ENCODE measurements at places on chromosomes 6 and 20.

DNA sequence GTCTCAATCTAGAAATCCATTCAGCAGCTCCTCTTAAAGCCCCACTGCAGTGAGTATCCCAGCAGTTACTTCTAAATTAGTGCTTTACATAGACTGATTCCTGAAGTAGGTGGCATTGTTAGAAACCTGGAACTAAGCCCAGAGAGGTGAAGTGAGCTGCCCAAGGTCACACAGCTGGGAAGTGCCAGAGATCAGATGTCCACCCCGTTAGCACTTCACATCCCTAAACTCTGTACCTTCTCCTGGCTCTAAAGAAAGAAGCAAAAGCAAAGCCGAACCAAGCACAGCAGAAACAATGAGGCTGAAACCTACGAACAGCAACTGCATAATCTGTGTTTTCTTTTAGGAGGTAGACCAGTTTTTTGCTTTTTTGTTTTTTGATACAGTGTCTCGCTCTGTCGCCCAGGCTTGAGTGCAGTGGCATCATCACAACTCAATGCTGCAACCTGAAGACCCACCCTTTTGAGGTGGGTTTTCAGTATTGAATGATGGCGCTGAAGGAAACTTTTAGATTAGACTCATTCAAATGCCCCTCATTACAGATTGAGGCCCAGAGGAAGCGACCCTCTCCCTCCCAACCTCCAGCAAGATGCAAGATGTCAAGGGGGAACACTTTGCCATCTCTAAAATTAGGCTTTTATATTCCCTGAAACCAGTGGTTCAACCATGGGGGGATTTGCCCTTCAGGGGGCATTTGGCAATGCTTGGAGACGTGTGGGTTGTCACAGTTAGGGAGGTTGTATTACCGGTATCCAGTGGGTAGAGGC lies 3.2 kb upstream of the ZMYND8 start:
- DNase-seq = no peak

DNA sequence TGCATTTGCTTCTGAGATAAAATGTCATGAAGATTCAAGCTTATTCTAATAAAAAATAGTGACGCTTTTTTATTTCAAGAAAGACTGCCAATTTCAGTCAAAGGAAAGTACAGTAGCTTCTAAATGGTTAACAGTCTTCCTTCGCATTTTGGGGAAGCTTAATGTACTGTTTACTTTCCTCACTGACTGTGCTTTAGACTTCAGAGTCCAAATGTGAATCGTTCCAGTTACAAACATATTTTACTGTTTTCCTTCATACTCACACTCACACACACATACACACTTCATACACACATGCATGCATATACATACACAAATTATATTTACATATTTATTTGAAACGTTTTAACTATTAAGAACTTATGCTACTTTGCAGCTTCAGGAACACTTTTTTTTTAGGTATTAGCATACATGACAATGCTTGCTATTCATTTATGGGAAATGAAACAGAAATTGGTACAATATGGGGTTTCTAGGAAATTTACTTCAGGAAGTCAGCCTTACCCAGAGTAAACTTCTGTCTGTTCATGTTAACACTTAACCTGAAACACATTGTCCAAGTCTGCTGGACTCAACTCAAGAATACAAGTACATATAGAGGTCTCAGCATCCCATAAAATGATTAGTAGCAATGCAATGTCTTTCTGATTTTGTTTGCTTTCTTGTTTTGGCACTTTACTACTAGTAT lies 145.4 kb downstream of the RPS12 start:
- no peak for DNase-seq

GRCh38 chr6:69265706-69266105 lies 531.1 kb downstream of the LMBRD1 start:
- no peak for DNase-seq

GRCh38 chr6:141394565-141395051 lies 738.1 kb upstream of the GJE1 start:
- no peak for DNase-seq

DNA sequence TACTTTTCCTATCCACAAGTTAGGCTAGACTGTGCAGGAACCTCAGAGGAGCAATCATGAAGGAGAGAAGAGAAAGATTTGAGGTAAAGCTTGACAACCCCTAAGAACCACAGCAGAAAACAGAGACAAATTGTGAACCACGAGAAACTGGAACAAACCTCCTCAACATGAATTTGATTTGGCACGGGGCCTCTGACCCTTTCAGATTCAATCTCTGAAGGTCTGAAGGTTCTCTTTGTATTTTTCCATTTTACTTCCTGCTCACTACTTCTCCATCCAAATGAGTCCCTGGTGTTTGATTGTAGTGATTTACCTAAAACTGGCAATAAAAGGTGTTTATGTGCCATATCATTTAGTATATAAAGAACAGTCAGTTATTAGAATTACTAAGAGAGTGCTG lies 126.1 kb upstream of the STXBP5 start:
- DNase-seq = no peak

DNA sequence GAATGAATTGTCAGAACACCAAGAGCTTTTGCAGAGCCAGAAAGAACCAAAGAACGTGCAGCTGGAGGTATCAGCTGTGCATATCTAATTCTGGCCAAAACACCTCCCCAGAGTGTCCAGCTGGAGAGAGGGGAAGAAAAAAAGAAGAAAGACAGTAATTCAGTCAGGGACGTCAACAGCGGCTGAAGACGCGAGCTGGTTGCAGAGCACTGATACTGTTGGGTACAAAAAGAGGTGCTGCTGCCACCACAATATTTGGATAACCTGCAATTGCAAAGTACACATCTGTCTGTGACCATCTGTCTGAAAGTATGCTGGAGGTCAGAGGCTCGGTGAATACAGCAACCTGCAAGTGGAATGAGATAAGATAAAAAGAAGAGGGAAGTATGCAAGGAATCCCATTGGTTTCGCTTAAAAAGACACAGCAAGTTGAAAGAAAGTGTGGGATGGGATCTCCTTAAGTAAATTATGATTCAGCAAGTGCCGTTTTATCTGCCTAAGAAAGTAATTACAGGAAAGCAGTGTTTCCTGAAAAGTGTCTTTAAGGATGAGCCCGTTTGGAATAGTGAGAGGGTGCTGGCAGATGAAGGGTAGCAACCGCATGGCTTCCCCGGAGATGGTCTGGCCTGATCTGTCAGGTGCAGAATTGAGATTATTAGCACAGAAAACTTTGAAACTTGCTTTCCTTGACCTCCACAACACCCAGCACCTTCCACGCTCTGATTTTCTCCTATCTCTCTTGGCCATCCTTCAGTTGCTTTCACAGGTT lies 189.9 kb upstream of the PRDM1 start:
- no peak for DNase-seq

GRCh38 chr6:128713461-128713860 lies 169.5 kb upstream of the LAMA2 start:
- DNase-seq = no peak

GRCh38 chr20:535958-536357 lies 7.6 kb downstream of the CSNK2A1 start:
- DNase-seq = no peak

GRCh38 chr6:112522587-112522986 lies 175.5 kb downstream of the RFPL4B start:
- DNase-seq = no peak

GRCh38 chr6:25166955-25167748 lies 112.0 kb upstream of the CARMIL1 start:
- DNase-seq = no peak

Measured in SK-N-MC (cell line).